Adrenal gland (tissue), 19 donors: ENCODE measurements at places on chromosomes 2 and 18. TPM values are rescaled to one million over a fixed set of nuclear protein-coding genes. Genes with fewer than 3 reads are reported as not detected.
A peak's percentile ranks its signal among the peaks of the same experiment; 100 is the strongest.

GRCh38 chr2:241540401-241540770, 18.2 kb upstream of the BOK start:
- no peak for DNase-seq

RAPH1 gene
- total RNA-seq = 31.9 TPM

APOB gene
- total RNA-seq = 0.16 TPM

DNA sequence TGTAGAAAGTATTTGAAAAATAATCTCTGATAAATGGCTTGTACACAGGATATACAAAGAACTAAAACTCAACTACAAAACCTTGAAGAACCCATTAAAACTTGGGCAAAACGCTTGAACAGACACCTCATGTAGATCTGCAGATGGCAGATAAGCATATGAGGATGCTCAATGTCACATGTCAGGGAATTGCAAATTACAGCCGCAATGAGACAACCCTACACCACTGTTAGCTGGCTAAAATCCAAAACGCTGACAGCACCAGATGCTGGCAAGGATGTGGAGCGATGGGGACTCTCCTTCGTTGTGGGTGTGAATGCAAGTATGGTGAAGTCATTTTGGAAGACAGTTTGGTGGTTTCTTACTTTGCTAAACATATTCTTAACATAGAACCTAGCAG, 53.7 kb downstream of the SNTG2 start:
- no peak for DNase-seq

DNA sequence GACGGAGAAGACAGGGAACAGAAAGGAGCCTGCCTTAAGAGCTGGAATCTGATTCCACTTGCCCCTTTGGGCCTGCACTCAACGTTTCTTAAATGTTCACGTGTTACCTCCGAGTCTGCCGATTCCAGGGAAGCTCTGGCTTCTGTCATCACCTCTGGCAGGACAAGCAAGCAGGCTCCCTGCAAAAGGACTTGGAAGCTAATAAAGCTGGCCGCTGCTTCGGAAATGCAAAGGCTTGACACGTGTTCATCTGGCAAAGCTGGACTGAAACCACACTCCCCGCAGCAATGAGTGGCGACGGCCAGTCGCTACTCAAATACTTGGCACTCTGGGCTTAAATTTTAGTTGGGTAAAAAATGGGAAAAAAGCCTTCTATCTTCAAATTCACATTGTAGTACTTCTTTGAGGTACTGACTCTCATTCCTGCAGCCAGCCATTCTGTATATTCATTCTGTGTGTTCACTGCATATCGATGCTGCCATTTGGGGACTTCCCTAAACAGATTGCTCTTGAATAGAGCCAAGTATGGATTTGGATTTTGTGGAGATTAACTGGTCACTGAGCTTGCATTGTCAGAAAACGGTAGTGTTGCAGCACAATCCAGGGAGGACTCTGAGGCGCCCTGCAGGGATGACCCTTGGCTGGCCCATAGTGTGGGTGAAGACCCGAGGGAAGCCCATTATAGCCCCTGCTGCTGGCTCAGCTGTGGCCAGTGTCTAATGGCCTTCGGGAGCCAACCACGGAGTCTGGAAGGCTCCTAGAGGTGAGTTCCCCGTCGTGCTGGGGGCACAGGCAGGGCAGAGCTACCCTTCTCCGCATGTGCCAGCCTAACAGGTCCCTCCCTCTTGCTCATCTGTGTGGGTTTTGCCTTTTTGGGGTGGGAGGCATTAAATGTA, 231.5 kb downstream of the PRKCE start:
- no peak for DNase-seq

SNTG2 gene
- 0.26 TPM for total RNA-seq

RSAD2 gene
- total RNA-seq = 2.9 TPM

- no peak for DNase-seq
These were observed 43.0 kb upstream of the MGAT4A start for GRCh38 chr2:98773907-98774306.

- DNase-seq = no peak
These were observed 3.5 kb upstream of the SIX2 start for GRCh38 chr2:45012733-45013132.

DNA sequence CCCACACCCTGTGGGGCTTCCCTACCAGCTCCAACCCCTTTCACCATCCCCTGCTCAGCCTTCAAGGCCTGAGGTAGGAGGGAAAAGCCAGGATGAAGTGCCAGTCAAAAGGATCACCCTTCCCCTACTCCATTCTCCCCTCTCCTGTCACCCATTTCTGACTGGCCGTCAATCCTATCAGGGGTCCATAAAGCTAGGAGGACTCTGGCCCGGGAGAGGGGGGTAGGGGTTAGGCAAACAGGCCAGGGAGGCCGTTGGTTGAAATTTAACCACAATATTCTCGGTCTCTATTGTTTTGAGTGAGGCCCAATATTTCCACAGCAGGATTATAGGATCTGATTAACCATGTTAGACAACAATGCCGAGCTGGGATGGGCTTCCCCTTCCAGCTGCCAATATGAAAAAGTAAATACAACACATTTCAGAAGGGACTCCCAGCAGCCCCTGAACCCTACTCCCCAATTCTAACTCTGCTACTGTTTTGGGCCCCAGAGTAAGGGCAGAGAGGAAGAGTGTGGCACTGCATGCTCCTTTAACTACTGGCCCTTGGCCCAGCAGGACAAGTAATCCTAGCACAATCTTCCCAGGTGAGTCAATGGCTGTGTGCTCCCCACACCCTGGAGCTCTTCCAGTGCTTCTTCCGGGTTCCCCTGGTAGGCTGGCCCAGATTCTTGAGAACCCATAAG, 10.6 kb upstream of the IHH start:
- no peak for DNase-seq

GRCh38 chr2:35891528-35891927, 464.1 kb upstream of the CRIM1 start:
- DNase-seq = no peak

FRZB gene
- total RNA-seq = 1.5 TPM

DNA sequence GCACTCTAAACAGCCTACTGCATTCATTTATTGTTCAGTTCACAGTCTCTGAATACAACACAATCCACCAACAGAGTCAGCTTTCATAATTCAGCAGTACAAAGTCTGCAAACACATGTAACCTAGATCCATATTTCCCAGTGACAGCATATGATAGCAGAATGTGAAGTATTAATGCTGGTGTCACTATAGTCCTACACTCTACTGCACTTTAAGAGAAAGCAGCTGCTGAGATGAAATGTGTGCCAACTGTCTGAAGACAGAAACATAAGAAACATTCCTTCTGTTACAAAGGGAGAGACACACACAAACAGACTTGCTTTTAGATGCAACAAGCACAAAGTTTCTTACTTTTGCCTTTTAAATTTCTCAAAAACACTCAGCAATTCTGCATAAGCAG, 441.8 kb downstream of the ZEB2 start:
- no peak for DNase-seq

- no peak for DNase-seq
These were observed 264.6 kb upstream of the TRIB2 start for GRCh38 chr2:12452185-12452584.

DNA sequence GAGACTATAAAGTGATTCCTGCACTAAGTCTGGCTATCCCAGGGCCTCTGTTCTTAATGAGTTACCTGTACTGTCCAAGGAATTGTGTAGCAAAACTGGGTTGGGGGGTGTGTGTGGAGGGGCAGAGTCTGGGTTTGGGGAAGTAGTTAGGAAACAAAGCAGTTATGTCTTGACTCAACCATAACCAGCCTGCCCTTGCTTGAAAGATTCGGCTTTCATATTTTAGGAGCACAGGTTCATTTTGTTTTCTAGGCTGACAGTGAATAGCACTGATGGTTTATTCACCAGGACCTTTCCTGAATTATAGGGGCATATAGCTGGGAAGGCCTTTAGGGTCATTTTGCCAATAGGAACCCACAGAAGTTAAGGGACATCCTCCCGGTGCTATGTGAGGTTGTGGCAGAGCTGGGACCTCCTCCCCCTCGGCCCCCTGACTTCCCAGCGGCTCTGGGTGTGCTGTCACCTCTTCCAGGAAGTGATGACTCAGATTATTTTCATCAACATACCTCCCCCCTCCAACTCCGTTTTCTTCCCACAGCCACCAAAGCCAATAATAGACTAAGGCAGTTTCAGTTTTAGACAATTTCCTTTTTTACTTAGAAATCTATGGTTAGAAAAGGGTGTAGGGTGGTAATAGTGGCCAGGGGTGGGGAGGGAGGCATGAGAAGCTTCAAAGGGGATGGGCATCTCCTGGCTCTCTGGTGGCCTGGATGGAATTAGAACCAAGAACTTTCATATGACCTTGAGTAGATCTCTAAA, 44.8 kb downstream of the SETBP1 start:
- peak; percentile 35 for DNase-seq

IL36A gene
- not detected for total RNA-seq

NYAP2 gene
- total RNA-seq = not detected

DNA sequence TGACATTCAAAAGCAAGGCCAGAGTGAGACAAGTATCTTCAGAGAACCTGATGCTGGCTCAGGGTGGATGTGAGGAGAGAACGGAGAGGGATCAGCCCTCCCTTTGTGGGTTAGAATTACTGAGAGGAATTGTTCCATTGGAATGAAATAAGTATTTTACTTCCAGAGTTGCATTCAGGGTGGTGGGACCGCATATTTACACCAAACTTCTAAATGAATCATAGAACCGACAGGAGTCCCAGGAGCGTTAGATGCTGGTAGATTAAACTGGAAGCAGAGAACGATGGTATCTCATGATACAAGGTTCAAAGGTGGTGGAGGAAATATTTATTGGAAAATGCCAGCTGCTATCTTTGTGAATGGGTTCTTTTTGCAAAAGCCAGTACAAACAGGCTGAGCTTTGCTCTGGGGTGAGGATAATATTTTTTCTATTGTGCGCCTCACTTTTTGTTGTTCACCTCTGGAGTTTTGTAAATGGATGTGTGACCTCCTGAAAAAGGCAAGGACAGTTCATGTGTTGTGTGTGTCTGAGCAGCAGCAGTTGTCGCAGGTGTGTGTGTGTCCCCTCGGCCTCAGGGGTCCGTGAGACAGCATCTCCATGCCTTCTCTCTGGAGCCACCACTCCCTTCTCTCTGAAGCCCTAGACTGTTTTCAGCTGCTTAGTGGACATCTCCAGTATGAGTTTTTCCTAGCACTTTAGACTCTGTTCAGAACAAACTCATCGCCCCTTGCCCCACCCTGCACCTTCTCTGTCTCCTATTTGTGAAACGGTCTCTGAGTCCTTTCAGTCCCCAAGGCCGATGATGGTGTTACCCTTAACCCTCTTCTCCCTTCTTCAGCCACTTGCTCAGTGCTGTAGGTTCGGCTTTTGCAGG, 17.8 kb downstream of the MTCL1 start:
- no peak for DNase-seq

AKAIN1 gene
- not detected for total RNA-seq

IL1RN gene
- total RNA-seq = 0.22 TPM

GRCh38 chr2:237674731-237675276, 47.4 kb downstream of the LRRFIP1 start:
- DNase-seq = peak; percentile 70

GRCh38 chr2:148021886-148022285, 995 bp downstream of the MBD5 start:
- no peak for DNase-seq

- no peak for DNase-seq
These were observed 809.8 kb downstream of the RNF144A start for GRCh38 chr2:7726989-7727388.

GRCh38 chr2:36359067-36359466, 3.5 kb downstream of the CRIM1 start:
- DNase-seq = no peak
